Heart left ventricle (tissue), 16 donors: ENCODE measurements at places on chromosomes 11 and 22. TPM values are rescaled to one million over a fixed set of nuclear protein-coding genes. Genes with fewer than 3 reads are reported as not detected.
A peak's percentile ranks its signal among the peaks of the same experiment; 100 is the strongest.

The PANX3 gene
- not detected for polyA plus RNA-seq

- no peak for DNase-seq
These were observed 8.3 kb upstream of the FGF19 start for GRCh38 chr11:69711822-69712801.

GRCh38 chr11:8002676-8003075 is 15.5 kb downstream of the EIF3F start:
- no peak for DNase-seq

The CALCB gene
- 0.36 TPM for polyA plus RNA-seq

The CLDN5 gene
- 39.5 TPM for polyA plus RNA-seq

The TEAD1 gene
- polyA plus RNA-seq = 88.5 TPM

GRCh38 chr11:122659676-122660554 is 4.4 kb downstream of the UBASH3B start:
- no peak for DNase-seq

- DNase-seq = peak; percentile 71
These were observed 12.4 kb upstream of the KLHL35 start for GRCh38 chr11:75445315-75445953.
